A673 (cell line): ENCODE measurements at places on chromosomes 16 and 17. TPM values are rescaled to one million over a fixed set of nuclear protein-coding genes. Genes with fewer than 3 reads are reported as not detected.
A peak's percentile ranks its signal among the peaks of the same experiment; 100 is the strongest.

NAT9 gene
- total RNA-seq, result 55.6 and 60.6 TPM in 2 replicates

ODAD4 gene
- total RNA-seq, result 0.97 and 1.8 TPM in 2 replicates

RDM1 gene
- 2.1 and 5.5 TPM in 2 replicates for total RNA-seq

PPY gene
- total RNA-seq, result not detected in 2 replicates

TSNAXIP1 gene
- 1.0 and 1.6 TPM in 2 replicates for total RNA-seq

AOC3 gene
- 0.62 and 0.70 TPM in 2 replicates for total RNA-seq

ZNF286A gene
- total RNA-seq, result 79.4 and 82.0 TPM in 2 replicates

ALOX15B gene
- total RNA-seq, result 0.17 and 0.30 TPM in 2 replicates

DNA sequence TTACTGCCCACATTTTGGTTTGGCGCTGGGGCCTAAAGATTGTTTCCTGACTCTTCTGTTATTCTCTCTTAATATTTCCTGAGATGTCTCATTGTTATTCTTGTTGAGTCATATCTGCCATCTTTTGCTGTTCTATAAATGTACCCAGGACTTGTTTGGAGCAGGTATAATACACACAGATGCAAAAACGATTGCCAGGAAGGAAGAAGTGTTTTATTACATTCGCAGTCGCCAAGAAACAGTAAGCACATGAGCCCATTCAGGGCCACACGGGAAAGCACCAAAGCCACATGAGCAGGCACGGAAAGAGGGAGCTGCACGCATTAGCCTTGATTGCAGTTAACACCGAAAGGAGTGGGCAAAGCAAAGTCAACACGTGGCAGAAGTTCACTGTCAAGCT is 70.2 kb downstream of the ARHGAP44 start:
- no peaks in the 10 kb centered on the region for H3K4me1 ChIP-seq
- no peak for DNase-seq
- no peaks in the 10 kb centered on the region for H3K36me3 ChIP-seq
- no peak overlapping the region for H3K4me3 ChIP-seq

DNA sequence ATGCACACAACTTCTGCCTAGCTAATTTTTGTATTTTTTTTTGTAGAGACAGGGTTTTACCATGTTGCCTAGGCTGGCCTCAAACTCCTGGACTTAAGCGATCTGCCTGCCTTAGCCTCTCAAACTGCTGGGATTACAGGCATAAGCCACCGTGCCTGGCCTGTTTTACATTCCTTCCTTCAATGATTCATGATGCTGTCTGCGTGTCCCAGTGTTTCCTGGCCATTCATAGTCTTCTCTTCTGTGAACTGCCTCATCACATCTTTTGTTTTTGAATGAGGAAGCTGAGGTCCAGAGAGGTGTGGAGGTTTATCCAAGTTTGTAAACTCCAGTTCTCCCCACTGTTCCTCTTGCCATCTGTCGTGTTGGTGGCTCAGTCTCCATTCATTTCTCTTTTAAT is 64.5 kb upstream of the MED9 start:
- no peaks in the 10 kb centered on the region for H3K27me3 ChIP-seq
- no peak overlapping the region for H3K4me3 ChIP-seq
- no peaks in the 10 kb centered on the region for H3K4me1 ChIP-seq
- no peaks in the 10 kb centered on the region for H3K36me3 ChIP-seq
- H3K27ac ChIP-seq, result no peak overlapping the region
- no peak for DNase-seq

- H3K27me3 ChIP-seq, result peaks cover 19% of the 10 kb centered on the region
- no peak overlapping the region for H3K27ac ChIP-seq
- peak; percentile 2 for DNase-seq
- H3K4me3 ChIP-seq, result peak overlapping the region; percentile 5
Observed at GRCh38 chr16:73775841-73776388, 520.7 kb upstream of the PSMD7 start.

DNA sequence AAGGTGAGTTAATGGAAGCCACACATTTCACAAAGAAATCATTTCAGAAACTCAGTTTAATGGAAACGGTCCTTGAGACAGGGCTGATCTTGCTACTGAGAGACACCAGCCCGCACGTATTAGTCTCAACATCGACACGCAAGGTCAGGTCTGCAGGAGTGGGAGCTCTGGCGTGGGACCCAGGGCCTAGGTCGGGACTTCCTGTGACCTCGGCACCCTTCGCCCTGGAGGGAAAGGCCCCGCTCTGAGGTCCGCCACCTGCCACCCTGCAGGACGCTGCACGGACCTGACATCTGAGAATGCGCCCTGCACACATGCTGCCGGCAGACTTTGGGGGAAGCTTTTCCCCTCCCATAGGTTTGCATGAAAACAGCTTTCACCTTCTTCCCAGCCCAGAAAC is 59.7 kb downstream of the LMF1 start:
- no peaks in the 10 kb centered on the region for H3K4me1 ChIP-seq
- H3K4me3 ChIP-seq, result no peak overlapping the region
- no peak overlapping the region for H3K27ac ChIP-seq
- H3K36me3 ChIP-seq, result no peaks in the 10 kb centered on the region

DNA sequence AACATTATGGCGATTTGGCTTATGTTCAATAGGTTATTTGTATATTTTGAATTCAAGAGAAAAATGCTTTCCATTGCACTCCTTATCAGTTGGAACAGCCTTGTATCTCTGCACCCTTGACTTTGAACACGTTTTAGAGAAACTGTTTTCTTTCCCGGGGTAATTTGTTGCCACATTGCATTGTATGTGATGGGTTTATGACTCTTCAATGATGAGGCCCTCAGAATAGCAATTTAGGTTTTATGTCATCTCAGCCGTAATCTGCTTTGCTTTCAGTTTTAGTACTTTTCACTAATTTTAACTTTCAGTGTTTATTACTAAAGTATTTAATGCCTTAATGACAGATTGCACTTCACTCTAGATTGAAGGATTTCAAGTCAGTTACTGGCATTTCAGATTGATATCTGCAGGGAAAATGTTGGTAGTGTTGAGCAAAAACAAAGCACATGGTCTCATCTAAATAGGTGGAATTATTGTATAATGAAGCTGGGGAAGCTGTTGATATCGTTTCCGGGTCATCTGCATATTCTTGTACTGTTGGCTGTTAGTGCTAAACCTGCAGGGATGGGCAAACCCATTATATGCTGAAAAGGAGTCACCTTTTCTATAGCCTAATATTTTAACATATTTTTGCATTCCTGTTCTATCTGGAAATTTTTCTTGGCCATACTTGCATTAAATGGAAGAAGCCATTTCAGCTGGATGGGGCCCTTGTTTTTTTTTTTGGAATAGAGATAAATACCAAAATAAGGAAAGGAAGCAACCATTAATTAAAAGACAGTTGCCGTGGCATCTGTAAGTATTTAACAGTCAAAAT is 2.0 kb downstream of the LUC7L3 start:
- DNase-seq, result peak; percentile 31
- H3K27ac ChIP-seq, result peak overlapping the region; percentile 98
- H3K4me3 ChIP-seq, result peak overlapping the region; percentile 83
- H3K27me3 ChIP-seq, result no peaks in the 10 kb centered on the region
- peaks cover 22% of the 10 kb centered on the region for H3K4me1 ChIP-seq
- H3K36me3 ChIP-seq, result no peaks in the 10 kb centered on the region

GRCh38 chr16:57807252-57807967 is 5.1 kb upstream of the KIFC3 start:
- H3K27me3 ChIP-seq, result no peaks in the 10 kb centered on the region
- no peak overlapping the region for H3K4me3 ChIP-seq
- no peaks in the 10 kb centered on the region for H3K36me3 ChIP-seq

- peak; percentile 43 for DNase-seq
- no peaks in the 10 kb centered on the region for H3K27me3 ChIP-seq
- H3K4me3 ChIP-seq, result no peak overlapping the region
- H3K4me1 ChIP-seq, result no peaks in the 10 kb centered on the region
Observed at GRCh38 chr16:57725554-57725953, 10.0 kb upstream of the KATNB1 start.

DNA sequence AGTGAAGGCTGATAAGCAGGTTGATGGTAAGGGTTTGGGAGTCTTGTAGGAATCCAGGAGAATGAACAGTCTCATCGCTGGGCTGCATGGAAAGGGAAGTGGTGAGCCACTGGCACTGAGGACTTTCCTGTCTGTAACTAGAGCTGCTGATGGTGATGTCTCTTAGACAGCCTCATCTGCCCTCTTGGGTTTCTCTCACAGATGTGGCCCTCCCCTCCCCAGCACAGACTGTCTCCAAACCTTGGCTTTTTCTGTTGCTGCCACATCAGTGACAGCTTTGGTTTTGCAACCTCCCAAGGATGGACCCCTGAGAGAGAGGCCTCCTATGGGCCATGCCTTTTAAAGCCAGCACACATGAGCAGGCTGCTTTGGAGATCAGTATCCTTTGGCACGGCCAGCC is 16.9 kb downstream of the PLCG2 start:
- no peak overlapping the region for H3K27ac ChIP-seq
- no peaks in the 10 kb centered on the region for H3K36me3 ChIP-seq
- no peak overlapping the region for H3K4me3 ChIP-seq
- DNase-seq, result no peak

DNA sequence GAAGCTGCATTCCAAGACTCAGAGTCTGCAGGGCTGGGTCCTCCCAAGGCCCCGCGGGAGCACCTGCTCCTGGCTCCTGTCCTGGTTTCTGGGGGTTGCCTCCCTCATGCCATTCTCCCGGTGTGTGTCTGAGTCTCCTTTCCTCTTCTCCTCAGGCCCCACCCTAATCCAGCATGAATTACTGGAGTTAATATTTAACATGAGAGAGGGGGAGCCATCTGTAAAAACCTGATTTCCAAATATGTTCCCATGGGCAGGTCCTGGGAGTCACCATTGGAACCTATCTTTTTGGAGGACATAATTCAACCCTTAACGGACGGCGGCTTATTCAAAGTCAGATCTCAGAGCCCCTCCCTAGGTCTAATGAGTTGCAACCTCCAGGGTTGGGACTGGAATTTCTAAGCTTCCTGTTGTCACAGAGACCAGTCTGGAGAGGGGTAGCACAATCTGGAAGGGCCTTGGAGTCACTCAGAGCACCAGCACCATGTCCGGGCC is 5.4 kb downstream of the C17orf99 start:
- H3K4me3 ChIP-seq, result no peak overlapping the region
- peaks cover 5% of the 10 kb centered on the region for H3K4me1 ChIP-seq
- no peak overlapping the region for H3K27ac ChIP-seq
- no peaks in the 10 kb centered on the region for H3K36me3 ChIP-seq

DNA sequence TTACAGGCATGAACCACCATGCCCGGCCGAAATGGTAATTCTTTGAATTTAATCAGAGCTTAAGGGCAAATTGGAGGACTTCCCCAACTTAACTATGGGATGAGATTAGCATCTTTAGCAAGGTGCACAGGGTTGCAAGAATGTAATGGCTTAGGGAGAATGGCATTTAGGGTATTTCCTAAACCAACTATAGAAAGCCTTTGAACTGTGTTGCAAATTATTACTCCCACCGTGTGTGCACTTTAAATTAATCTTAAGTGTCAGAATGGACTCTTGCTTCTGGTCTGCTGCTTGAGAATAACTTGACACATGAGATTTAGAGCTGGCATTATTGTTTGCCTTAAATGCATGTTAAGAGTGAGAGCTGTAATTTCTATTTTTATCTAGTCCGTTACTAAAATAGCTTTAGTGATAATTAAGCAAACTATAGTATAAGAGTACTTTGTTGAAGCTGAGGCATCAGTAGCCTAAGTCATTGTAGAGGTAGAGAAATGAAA is 59.8 kb downstream of the TUBD1 start:
- peaks cover 64% of the 10 kb centered on the region for H3K4me1 ChIP-seq
- no peak overlapping the region for H3K4me3 ChIP-seq
- H3K27ac ChIP-seq, result peak overlapping the region; percentile 67
- no peaks in the 10 kb centered on the region for H3K36me3 ChIP-seq
- peak; percentile 65 for DNase-seq

- H3K27ac ChIP-seq, result no peak overlapping the region
Observed at GRCh38 chr16:86653285-86654006, 75.1 kb downstream of the FOXL1 start.

- no peak overlapping the region for H3K27ac ChIP-seq
- peaks cover 18% of the 10 kb centered on the region for H3K36me3 ChIP-seq
- no peaks in the 10 kb centered on the region for H3K4me1 ChIP-seq
- H3K4me3 ChIP-seq, result no peak overlapping the region
- peak; percentile 30 for DNase-seq
Observed at GRCh38 chr17:693791-694638, 20.6 kb downstream of the VPS53 start.

DNA sequence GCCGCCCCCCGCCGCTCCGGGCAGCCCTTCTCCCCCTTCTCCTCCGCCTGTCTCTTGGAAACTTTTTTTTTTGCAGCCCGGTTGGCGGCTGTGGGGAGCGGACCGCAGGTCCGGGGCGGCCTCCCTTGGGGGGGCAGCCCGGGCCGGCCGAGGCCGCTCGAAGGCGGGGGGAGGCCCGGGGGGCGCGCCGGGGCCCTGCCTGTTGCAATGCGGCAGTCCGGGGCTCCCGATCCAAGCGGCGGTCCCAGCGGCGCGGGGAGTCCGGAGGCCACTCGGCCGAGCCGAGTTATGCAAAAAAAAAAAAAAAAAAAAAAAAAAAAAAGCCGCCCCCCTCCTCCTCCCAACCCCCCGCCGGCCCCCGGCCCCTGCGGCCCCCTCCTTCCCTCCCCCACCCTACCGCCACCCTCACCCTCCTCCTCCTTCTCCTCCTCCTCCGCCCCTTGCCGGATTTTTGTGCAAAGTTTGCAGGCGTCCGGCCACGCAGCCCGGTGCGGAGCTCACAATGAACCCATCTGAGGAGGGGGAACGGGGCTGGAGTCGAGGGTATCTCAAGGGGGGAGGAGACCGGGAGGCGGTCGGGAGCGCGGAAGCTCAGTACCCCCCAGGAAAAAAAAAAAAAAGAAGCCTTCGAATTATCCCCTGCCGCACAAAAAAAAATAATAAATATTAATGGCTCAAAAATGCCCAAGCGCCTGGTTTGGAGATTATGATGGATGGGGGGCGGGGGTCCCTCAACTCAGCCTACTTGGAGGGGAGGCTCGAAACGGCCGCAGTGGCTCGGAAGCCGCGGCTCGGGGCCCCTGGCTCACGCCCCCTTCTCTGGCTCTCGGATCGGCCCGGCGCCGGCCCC is at the start of gene ZNF423:
Gene ZNF423, minus strand, starts transcription at position 291 of the 850 bp plus-strand sequence. CDS start 338 bp downstream, outside the sequence.
- H3K27me3 ChIP-seq, result no peaks in the 10 kb centered on the region
- no peaks in the 10 kb centered on the region for H3K36me3 ChIP-seq
- DNase-seq, result peak; percentile 51

GRCh38 chr17:77439189-77440018 is 298.6 kb downstream of the SEC14L1 start:
- peak overlapping the region; percentile 60 for H3K27ac ChIP-seq
- no peaks in the 10 kb centered on the region for H3K36me3 ChIP-seq
- H3K4me1 ChIP-seq, result peaks cover 74% of the 10 kb centered on the region
- peak; percentile 78 for DNase-seq
- H3K4me3 ChIP-seq, result no peak overlapping the region
- H3K27me3 ChIP-seq, result no peaks in the 10 kb centered on the region

GRCh38 chr16:11675561-11676511 is 7.6 kb downstream of the SNN start:
- H3K27ac ChIP-seq, result no peak overlapping the region
- H3K4me1 ChIP-seq, result no peaks in the 10 kb centered on the region
- DNase-seq, result no peak
- peaks cover 28% of the 10 kb centered on the region for H3K36me3 ChIP-seq
- no peak overlapping the region for H3K4me3 ChIP-seq
- H3K27me3 ChIP-seq, result no peaks in the 10 kb centered on the region

- H3K36me3 ChIP-seq, result no peaks in the 10 kb centered on the region
- H3K27me3 ChIP-seq, result no peaks in the 10 kb centered on the region
- DNase-seq, result peak; percentile 53
- H3K4me1 ChIP-seq, result no peaks in the 10 kb centered on the region
Observed at GRCh38 chr17:72255481-72255880, 134.7 kb downstream of the SOX9 start.

GRCh38 chr17:59530531-59530930 is 34.9 kb upstream of the DHX40 start:
- no peak for DNase-seq
- H3K36me3 ChIP-seq, result no peaks in the 10 kb centered on the region
- H3K4me1 ChIP-seq, result no peaks in the 10 kb centered on the region
